Fibroblast of villous mesenchyme (primary cell): ENCODE measurements at places on chromosomes 1 and 21. TPM values are rescaled to one million over a fixed set of nuclear protein-coding genes. Genes with fewer than 3 reads are reported as not detected.
A peak's percentile ranks its signal among the peaks of the same experiment; 100 is the strongest.

GRCh38 chr1:116252785-116253184 is 120.3 kb upstream of the ATP1A1 start:
- DNase-seq: no peak

- DNase-seq: no peak
Measured at GRCh38 chr1:186500804-186501203, 39.9 kb upstream of the PDC start.

DNA sequence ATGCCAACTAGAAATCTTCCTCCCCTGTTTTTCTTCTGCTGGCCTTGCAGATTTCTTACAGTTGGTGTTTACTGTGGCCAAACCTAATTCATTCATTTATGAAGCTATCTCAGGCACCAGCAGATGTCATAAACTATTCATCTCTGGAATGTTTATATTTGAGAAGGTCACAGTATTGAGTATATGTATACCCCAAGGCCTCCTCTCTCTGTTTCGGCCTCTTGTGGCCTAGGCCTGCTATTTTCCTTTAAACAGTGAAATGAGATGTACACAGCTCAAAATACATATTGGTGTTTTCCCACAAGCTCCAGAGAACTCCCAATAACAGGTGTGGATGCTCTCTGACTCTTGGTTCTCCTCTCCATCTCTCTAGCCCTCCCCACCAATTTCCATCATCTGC is 520.7 kb upstream of the CAMK1G start:
- no peak for DNase-seq

- peak; percentile 64 for DNase-seq
Measured at GRCh38 chr1:35726450-35727433, 8.1 kb upstream of the C1orf216 start.

- DNase-seq: peak; percentile 16
Measured at GRCh38 chr1:2115702-2116341, 65.6 kb downstream of the PRKCZ start.

- DNase-seq: no peak
Measured at GRCh38 chr1:185373813-185374529, 56.9 kb upstream of the IVNS1ABP start.

DNA sequence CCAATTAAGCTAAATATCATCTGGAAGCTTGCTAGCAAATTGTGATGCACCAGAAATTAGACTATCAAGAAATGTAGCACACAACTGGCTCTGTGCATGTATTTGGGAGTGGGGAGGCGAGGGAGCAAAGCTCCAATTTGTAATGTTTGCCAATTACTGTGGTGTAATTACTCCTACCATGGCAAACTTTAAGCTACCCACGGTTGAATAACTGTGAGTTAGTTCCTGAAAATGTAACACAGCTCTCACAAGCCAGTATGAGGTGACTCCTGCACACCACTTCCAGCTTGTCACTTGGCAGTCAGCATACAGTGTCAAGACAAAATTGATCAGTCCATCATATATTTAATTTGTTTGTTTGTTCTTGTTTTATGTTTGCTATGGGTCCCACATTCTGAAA is 141.2 kb downstream of the TM2D1 start:
- DNase-seq: no peak

GRCh38 chr1:51276286-51276685 is 40.2 kb downstream of the RNF11 start:
- DNase-seq: no peak

- DNase-seq: no peak
Measured at GRCh38 chr1:29686012-29686930, 449.9 kb downstream of the PTPRU start.

- no peak for DNase-seq
Measured at GRCh38 chr1:224711876-224712275, 95.8 kb downstream of the CNIH3 start.

The HAO2 gene
- not detected in 2 replicates for total RNA-seq
